Activated naive CD4-positive, alpha-beta T cell (primary cell): ENCODE measurements at places on chromosomes 1 and 21.

- DNase-seq, result no peak
Measured at GRCh38 chr1:230109895-230110667, 43.0 kb downstream of the GALNT2 start.

DNA sequence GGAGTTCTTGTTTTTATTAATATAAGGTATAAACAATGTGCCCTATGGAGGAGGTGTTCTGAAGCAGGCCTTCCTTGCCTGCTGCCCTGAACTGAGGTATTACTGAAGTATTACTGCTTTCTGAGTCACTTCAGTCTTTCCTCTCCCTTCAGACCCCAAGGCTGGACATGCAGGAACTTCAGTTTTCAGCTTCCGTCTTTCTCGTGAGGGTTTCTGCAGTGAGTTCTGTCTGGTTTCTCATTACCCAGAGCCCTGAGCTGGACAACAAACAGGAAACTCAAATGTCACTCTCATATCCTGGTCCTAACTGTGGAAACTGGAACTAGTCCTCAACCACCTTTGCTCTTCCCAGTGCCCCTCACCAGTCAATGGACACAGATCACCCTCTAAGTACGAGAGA is 46.8 kb downstream of the ELAVL4 start:
- DNase-seq, result no peak

DNA sequence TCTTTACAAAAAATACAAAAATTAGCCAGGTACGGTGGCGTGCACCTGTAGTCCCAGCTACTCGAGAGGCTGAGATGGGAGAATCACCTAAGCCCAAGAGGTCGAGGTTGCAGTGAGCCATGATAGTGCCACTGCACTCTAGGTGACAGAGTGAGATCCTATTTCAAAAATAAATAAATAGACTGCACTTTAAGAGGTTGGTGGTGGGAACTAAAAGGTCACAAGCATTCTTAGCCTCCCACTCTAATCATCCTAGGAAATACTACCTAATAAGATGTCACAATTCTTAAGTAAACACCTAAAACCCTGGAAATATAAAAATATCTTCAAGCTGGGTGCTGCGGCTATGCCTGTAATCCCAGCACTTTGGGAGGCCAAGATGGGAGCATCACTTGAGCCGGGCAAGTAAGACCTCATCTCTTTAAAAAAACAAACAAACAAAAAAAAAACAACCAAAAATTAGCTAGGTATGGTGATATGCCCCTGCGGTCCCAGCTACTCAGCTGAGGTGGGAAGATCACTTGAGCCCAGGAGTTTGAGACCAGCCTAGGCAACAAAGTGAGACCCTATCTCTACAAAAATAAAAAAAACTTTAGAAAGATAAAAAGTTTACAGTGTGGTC is 4.1 kb downstream of the DCAF8 start:
- DNase-seq, result no peak

- DNase-seq, result no peak
Measured at GRCh38 chr1:115949156-115949555, 27.2 kb upstream of the SLC22A15 start.

GRCh38 chr1:212098310-212098709 is 62.8 kb downstream of the DTL start:
- no peak for DNase-seq

- no peak for DNase-seq
Measured at GRCh38 chr1:186722711-186723309, 42.6 kb upstream of the PTGS2 start.

DNA sequence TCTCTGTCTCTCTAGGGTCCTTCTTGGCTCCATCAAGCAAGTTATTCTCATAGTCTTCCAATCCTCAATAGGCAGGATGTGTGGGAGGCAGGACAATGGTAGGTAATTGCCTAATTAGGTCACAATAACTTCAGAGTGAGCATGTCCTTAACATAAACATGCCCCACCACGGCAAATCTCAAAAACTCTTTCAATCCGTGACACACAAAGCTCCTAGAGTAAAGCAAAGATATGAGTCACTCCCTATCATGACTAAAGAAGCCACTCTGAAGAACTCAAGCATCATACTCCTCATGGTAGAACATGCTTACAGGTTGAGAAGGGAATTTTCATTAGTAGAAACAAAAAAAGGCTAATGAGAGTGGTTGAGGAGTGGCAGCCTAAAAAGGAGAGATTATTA is 4.9 kb downstream of the HAO2 start:
- no peak for DNase-seq

DNA sequence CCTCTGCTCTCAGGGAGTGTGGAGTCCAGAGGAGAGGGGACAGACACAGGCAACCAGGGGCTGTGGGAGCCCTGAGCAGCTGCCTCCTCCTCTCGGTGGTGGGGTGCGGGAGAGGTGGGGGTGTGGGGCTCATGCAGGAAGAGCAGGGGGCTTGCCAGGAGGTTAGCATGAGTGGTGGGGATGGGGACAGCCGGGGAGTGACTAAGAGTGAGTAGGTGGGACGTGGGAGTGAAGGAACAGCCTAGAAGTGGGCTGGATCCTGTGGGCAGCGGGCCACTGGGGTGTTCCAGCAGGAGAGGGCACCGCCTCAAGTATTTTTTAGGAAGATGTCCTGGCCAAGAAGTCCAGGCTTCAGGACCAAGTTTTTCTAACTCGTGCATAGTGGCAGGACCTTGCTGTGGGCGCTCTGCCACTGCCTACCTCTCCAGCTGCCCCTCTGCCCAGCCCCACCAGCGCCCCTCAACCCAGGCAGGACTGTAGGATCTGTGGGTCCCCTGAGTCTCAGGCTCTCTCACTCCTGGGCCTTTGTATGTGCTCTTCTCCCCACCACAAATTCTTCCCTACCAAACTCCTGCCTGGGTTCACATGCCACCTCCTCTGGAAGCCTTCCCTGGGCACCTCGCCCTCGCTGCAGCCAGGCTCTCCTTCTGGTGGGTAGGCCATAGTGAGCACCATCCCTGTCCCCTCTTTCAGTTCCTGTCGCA is 18.8 kb upstream of the LHX4 start:
- no peak for DNase-seq

- DNase-seq, result no peak
Measured at GRCh38 chr1:235937123-235937522, 70.4 kb upstream of the LYST start.

DNA sequence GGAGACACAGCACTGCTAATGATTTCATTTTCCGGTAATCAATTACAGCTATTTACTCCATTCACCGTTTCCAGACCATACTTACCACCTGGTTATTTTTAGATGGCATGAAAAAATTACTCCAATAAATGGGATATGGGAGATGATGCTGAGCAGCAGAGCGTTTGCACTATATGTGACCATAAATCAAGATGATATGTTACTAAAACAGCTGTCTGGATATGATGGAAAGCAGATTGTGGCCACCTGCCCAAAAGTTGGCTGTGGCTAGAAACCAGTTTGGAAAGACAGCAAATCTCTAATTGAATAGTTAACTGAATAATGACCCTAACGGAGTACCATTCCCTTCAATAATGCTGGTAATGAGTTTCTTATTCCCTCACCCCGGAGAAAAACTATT is 22.5 kb upstream of the KCTD3 start:
- DNase-seq, result no peak

- DNase-seq, result no peak
Measured at GRCh38 chr1:185376288-185376687, 59.2 kb upstream of the IVNS1ABP start.

GRCh38 chr1:73176902-73177301 is 894.6 kb upstream of the NEGR1 start:
- no peak for DNase-seq

DNA sequence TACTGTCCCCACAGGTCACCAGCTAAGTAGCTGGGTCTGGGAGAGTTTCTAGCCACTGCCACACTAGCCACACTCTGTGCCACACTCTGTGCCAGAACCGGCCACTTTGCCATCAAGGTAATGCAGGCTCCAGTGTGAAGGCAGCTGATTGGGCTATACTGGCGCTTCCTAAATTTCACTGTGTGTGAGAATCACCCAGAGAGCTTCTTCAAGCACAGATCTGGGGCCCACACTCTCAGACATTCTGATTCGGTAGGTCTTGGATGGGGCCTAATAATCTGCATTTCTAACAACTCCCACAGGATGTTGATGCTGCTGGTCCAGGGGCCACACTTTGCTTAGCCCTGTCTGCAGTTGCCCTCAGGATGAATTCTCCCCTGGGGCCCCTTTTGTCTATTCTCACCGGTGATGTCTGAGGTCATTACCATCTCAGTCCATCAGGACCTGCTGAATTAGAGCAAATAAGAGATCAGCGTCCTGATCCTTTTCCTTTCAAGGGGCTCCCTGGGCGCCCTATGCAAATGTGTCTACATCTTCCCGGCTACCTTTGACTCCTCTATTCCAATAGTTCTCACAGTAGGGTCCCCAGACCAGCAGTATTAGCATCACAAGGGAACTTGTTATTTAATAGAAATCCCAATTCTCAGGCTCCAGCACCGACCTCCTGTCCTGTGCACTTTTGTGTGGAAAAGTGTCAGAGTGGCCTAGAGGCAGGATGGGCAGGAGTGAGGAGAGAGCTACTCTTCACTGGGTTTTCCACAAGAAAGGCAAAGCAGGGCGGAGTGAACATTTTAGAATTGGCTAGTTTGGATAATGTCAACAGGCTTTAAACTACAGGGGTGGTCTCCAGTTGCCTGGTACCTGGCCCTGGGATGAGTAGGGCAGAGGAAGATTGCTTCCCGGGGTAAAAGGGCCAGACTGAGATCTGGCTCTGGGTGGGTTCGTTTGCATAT is 24.7 kb upstream of the LRRN2 start:
- no peak for DNase-seq

GRCh38 chr1:32063261-32063681 is 9.5 kb upstream of the TMEM39B start:
- no peak for DNase-seq

DNA sequence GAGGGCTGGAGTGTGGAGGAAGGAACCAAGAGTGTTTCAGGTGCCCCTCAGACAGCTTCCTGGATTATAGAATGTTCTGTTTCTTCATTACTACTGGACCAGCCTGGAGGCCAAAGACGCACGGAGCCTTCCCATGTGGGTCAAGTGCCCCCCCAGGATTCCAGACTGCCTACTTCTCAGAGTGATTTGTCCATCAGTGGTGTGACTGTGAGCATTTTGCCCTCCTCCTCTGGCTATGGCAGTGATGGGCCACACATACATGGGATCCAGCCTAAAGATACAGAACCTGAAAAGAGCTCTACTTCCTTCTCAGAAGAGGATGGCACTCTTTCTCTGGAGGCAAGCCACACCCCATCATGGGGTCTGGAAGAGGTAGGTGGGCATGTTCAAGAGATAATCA is 64.9 kb downstream of the MACF1 start:
- no peak for DNase-seq

DNA sequence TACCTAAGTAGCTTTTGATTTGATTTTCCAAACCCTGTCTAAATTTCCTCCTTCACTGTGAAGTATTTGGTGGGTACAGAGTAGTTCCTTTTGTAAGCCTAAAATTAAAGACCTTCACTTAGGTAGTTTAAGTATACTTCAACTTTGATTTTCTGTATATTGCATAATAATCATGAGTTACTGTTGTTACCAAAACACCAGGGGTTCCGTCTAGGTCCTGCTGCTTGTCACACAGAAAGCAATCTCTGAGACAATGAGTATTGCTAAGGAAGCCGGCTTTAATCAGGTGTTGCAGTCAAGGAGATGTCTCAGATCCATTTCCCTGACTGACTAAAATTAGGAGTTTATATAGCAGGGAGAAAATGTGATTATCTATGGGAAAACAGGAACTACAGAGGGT is 15.3 kb downstream of the RPS6KC1 start:
- DNase-seq, result no peak

DNA sequence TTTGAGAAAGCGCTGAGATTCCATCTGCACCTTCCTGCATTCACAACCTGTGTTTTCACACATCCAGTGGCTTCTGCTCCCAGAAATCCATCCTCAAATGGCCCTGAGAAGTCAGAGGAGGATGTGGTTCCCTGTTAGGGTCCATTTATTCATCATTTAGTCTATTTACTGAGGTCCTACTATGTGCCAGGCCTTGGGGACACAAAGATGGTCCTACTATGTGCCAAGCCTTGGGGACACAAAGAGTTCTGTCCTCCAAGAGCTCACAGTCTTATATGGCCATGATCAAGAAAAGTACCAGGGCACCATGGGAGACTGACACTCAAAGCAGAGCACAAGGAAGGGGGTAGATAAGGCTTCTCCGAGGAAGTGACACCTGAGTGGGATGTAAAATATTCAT is 147.1 kb upstream of the ATP1B1 start:
- no peak for DNase-seq

DNA sequence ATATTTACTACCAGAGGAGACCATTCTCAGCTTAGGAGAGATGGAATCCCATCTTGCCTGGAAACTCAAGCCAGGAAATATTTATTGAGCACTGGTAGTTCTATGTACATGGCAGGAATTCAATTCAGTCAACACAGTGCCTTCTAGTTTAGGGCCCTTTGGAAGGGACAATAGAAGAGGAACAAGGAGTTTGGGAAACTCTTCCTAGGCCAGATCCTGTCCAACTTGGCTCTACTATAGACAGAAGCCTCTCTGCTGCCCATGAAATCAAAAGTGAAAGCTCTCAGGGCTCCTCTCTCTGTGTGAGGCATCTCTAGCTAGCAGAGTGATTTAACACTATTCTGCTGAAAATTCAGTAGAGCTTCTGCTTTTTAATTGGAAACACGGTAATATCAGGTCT is 244.6 kb upstream of the MAP1LC3C start:
- DNase-seq, result no peak

- DNase-seq, result no peak
Measured at GRCh38 chr1:1183833-1184775, 10.4 kb downstream of the TTLL10 start.

- DNase-seq, result no peak
Measured at GRCh38 chr21:25425156-25425555, 182.1 kb downstream of the MRPL39 start.

GRCh38 chr1:43872280-43872679 is 61.3 kb upstream of the ARTN start:
- DNase-seq, result no peak

DNA sequence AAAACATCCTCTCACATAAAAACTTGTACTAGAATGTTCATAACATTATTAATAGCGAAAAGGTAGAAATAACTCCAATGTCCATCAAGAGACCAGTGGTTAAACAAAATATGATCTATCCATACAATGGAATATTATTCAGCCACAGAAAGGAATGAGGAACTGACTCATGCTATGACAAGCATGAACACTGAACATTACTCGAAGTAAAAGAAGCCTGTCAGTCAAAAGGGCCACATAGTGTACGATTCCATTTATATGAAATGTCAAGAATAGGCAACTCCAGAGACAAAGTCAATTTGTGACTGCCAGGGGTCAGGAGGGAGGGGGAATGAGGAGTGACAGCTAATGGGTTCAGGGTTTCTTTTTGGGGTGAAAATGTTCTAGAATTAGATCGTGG is 2.3 kb downstream of the VPS26C start:
- DNase-seq, result no peak

DNA sequence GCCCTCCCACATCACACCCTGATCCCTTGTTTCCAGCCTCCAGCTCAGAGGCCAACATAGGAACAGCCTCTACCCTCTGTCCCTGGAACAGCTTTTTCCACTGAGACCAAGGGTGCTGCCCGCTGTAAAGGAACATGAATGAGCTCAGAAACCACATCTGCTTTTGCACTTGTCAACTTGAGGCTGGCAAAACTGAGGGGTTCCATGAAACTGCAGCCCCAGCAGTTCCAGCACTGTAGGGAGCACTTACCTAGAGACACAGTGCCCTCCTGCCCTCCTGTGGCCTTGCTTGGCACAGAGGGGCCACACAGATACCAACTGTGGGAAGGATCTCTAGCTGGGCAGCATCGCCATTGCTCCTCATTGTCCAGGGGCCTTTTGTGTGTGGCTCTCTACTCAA is 51.7 kb downstream of the ITPKB start:
- DNase-seq, result no peak

- DNase-seq, result no peak
Measured at GRCh38 chr1:162191396-162192305, 122.2 kb downstream of the NOS1AP start.
